Inflammatory macrophage treated with lipopolysaccharide for 4 hours (primary cell): ENCODE measurements at places on chromosomes 3 and 15.

DNA sequence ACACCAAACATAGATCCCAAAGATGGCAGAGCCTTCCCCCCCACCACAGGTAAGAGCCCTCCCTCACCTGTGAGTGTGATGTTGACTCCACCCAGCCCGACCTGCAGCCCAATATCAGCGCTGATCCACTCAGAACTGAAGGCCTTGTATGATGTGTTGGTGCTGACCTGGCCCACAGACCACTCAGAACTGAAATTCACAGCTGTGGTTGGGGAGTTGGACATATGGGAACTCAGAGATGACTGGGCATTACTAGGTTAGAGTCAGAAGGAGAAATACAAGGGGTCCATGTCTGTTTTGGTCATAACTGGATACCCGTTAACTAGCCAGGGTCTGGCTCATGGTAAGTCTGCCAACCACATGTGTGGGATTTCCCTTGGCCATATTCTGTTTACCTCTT lies 6.9 kb downstream of the DUOXA2 start:
- DNase-seq: no peak

GRCh38 chr15:78211189-78211921 lies 23.0 kb downstream of the ACSBG1 start:
- DNase-seq: no peak

GRCh38 chr3:29332195-29332637 lies 51.3 kb downstream of the RBMS3 start:
- DNase-seq: no peak

DNA sequence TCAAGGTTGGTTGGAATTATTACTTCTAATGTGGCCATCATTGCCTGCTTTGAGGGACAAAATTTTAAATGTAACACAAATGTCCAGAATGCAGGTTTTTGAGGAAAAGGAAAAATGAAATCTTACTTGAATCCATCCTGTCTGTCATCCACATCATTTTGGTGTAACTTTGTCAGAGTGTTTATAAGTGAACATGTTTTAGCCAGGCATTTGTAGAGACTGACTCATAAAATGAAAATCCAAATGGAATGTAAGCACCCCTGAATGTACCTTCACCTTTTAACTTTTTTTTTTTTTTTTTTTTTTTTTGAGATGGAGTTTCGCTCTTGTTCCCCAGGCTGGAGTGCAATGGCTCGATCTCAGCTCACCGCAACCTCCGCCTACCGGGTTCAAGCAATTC lies 141.8 kb upstream of the BNIP2 start:
- DNase-seq: no peak

GRCh38 chr3:160643994-160644393 lies 33.0 kb upstream of the ARL14 start:
- DNase-seq: no peak

GRCh38 chr3:151107177-151107576 lies 21.7 kb downstream of the MED12L start:
- no peak for DNase-seq

DNA sequence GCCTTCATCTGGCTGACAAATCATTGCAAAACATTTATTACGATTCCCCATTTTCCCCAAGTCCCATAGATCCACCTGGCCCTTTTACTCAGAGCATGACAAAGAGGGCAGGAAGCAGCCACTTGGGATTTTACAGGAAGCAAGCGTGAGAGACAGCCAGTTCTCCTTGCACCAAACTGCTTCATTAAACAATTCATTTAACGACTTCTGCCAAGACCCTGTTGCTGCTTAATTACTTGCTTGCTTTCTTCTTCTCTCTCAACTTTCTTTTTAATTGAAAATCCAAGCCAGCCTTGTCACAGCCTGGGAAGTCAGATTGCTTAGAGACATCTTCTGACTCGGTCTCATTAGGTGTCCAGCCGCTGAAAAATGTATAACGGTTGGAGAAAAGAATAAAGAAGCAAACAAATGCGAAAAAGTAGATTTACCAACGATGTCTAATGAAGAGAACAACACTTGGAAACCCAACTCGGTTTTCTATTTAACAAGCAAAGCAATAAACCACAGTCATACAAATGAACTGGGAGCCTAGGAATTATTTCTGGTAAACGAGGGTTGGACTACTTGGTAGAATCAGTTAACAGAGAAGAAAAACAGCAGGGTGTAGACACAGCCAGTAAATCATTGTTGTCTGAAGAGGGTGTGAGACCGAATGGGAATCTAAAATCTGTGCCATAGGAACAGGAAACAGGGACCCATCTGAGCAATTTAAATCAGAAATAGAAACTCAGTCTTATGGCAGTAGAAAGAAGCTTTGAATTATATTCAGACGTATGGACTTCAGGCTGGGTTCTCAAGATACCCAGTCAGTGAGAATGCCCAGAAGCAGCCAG lies 298.3 kb downstream of the LRRC3B start:
- no peak for DNase-seq

GRCh38 chr3:3212781-3213440 lies 33.4 kb upstream of the CRBN start:
- DNase-seq: no peak

- no peak for DNase-seq
Measured at GRCh38 chr3:186053954-186054791, 54.7 kb downstream of the ETV5 start.

- no peak for DNase-seq
Measured at GRCh38 chr3:125394406-125394805, 19.3 kb upstream of the ZNF148 start.

- no peak for DNase-seq
Measured at GRCh38 chr15:90765531-90765930, 48.4 kb downstream of the BLM start.

DNA sequence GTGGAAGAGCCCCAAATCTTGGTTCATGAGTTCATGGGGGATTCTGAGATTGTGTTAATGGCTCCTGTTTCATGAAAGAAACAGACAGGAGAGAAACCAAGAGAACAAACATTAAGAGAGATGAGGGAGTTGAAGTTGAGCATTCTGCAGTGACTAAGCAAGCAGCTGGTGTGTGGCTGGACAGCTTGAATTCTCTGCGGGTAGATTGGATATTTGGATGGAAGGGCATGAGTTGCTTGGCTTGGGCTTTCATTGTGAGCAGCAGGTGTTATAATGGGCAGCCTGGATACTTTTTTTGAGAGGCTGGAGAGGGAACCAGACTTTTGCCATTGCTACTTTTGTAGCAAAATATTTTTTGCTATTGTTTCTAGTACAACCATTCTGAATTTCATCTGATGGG lies 346.8 kb upstream of the SATB1 start:
- no peak for DNase-seq

GRCh38 chr15:76678766-76679165 lies 226.4 kb downstream of the SCAPER start:
- no peak for DNase-seq

DNA sequence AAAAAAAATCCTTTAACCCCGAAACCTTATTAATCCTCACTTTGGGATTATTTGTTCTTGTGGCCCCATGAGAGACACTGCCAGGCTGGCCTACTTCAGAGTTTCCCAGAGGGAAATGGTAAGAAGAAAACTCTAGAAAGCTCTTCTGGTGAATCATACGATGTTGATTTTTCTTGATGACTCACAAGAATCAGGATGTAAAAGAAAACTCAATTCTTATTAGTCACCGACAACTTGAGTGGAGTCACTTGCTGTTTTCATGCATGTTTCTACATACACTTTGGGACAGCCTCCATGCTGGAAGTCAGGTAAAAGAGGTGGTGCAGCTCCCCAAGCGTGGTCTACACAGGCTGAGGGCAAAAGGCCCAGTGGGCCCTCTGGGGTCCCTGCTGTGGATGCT lies 42.8 kb downstream of the MYO5C start:
- peak; percentile 94 for DNase-seq

GRCh38 chr15:38308797-38309196 lies 56.2 kb downstream of the SPRED1 start:
- DNase-seq: no peak

- no peak for DNase-seq
Measured at GRCh38 chr15:98889930-98890695, 117.5 kb downstream of the PGPEP1L start.

DNA sequence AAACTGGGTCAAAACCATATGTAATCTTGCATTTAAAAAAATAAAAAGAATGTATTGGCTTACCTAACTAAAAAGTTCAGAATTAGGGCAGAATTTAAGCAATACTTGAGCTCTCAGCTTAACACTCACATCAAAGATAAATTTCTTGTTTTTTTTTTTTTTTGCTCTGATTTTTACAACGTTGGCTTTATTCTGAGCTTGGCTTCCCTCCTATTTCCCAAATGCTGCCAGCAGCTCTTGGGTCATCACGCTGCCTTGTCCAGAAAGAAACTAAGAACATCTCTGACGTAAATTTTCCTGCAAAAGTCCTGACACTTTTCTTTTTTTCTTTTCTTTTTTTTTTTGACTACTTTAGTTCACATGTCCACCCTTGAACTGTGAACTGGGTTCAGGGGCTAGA lies 150.6 kb upstream of the TGFBR2 start:
- no peak for DNase-seq

- no peak for DNase-seq
Measured at GRCh38 chr15:77418391-77418965, 1.4 kb downstream of the PEAK1 start.

- DNase-seq: peak; percentile 87
Measured at GRCh38 chr3:136929977-136930670, 27.7 kb upstream of the IL20RB start.

DNA sequence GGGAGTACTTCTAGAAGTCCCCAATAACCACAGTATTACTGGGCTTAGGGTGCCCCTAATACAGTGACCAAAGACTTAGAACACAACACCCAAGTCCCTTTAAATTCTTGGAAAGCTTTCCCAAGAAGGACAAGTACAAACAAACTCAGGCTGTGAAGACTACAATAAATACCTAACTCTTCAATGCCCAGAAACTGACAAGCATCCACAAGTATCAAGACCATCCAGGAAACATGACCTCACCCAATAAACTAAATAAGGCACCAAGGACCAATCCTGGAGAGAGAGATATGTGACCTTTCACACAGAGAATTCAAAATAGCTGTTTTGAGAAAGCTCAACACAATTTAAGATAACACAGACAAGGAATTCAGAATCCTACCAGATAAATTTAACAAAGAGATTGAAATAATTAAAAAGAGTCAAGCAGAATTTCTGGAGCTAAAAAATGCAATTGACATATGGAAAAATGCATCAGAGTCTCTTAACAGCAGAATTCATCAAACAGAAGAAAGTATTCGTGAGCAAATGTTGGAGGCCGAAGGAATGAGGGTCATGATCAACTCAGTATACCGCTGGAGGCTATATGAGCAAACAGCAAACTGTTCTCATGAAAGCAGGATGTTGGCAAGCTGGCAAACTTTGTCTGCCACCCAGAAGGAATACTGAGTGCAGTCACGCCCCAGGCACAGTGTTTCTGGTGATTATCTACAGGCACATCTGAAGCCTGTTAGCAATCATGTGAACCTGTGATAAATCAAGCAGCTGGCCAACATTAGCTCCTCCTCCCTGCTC lies 87.0 kb upstream of the NECTIN3 start:
- no peak for DNase-seq

DNA sequence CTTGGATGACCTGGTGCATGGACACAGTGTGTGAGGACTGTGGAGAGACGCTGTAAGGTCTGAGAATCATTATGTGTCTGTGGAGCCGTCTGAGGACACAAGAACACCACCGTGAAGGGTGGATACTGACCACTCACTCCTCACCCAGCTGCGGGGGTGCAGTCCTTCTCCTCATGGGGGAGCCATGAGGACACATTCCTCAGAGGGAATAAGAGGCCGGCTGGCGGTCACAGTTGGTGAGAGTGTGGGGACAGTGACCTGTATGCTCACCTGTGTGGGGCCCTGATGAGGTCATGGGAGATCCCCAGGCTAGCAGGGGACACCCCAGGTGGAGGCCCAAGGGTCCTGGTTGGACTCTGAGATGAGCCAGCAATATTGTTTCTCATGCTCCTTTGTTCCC lies 2.5 kb upstream of the TRPM1 start:
- no peak for DNase-seq

DNA sequence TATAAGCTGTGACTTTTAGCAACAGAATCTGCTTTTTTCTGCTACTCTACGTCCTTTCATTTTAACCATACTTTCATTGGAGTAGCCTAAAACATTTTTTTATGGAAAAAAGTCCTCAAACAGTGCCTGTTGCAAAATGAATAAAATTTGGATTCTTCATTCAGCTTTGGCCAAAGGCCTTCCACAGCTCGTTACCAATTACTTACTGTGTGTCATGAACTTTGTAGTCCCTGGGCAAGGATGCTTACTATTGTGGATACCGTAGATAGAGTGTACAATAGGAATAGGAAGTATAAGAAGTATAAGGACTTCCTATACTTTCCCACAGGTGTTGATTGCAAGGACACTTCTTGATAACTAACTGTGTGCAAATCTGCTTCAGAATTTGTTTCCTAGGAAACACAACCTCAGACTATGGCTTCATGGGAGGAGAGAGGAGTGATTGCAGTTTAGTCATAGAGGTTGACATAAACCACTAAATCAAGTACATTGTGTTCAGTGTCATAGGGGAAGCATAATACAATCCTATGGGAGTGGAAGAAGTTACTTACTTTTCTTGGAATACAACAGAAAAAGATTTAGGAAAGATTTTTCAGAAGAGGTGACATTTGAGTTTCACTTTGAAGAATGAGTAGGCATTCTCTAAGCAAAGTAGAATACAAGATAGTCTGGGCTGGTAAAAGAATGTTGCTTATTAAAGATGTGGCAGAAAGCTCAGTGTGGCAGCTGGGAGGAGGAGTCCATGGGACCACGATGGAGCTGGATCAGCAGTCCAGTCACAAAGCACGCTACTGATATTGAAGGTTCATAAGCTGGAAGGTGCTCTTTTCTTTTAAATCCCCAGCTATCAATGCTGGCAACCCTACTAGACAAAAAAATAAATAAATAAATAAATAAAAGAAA lies 309.7 kb upstream of the TPRG1 start:
- DNase-seq: peak; percentile 8

GRCh38 chr3:170267793-170268192 lies 45.6 kb downstream of the PRKCI start:
- no peak for DNase-seq

GRCh38 chr3:55549177-55549576 lies 62.1 kb upstream of the WNT5A start:
- DNase-seq: no peak

DNA sequence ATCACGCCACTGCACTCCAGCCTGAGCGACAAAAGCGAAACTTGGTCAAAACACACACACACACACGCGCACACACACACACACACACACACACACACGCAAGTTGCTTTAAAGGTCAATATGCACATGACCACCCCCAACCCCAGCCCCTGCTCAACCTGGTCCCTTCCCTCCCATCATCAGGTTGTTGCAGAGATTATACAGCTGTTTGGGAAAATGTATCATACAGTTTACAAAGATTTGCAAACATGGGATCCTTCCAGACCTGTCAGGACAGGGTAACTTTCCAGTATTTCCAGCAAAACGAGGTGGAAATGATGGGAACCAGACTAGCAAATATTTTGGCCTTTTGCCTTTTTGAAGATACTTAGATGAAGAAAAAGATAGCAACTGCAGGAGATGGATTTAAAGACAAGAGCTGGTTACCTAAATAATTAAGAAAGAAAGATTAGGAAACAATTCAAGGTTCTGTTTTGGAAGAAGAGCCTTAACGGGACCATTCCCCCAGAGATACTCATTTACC lies 80.2 kb downstream of the TNIK start:
- DNase-seq: no peak

- no peak for DNase-seq
Measured at GRCh38 chr15:39273717-39274411, 307.0 kb upstream of the THBS1 start.
